ENCODE measurements at places on chromosomes 3 and 15. TPM values are rescaled to one million over a fixed set of nuclear protein-coding genes. Genes with fewer than 3 reads are reported as not detected.
A peak's percentile ranks its signal among the peaks of the same experiment; 100 is the strongest.

The PPP1R14D gene
- polyA plus RNA-seq, result not detected

GRCh38 chr3:82462977-82463376 lies 701.5 kb upstream of the GBE1 start:
- H3K36me3 ChIP-seq, result no peaks in the 10 kb centered on the region
- no peaks in the 10 kb centered on the region for H3K27me3 ChIP-seq
- no peak overlapping the region for H3K27ac ChIP-seq
- H3K4me1 ChIP-seq, result no peaks in the 10 kb centered on the region
- DNase-seq, result no peak

DNA sequence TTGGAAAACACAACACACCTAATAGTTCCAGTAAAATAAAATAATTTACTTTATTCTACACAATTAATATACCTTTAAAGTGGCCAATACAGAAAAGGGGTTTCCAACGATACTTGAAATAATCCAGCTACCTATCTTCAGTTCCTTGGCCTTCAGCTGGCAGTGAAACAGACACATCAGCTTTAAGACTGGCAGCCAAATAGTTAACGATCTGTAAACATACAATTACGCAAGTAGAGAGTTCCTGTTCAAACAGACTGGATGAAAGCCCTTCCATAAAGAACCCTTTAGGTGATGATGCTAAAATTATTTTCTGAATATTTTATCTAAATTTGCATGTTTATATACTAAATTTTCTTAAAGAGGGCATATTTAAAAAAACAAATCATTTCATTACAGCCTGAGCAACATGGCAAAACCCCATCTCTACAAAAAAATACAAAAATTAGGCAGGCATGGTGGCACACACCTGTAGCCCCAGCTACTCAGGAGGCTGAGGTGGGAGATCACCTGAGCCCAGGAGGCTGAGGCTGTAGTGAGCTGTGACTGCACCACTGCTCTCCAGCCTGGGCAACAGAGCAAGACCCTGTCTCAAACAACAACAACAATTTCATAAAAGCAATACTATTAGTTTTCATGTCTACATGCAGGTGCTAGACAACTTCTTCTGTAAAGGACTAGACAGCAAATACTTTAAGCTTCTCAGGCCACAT lies 12.9 kb downstream of the DYNC1LI1 start:
- no peak overlapping the region for H3K27ac ChIP-seq
- H3K36me3 ChIP-seq, result peaks cover 25% of the 10 kb centered on the region
- no peak overlapping the region for H3K4me3 ChIP-seq
- no peaks in the 10 kb centered on the region for H3K27me3 ChIP-seq

DNA sequence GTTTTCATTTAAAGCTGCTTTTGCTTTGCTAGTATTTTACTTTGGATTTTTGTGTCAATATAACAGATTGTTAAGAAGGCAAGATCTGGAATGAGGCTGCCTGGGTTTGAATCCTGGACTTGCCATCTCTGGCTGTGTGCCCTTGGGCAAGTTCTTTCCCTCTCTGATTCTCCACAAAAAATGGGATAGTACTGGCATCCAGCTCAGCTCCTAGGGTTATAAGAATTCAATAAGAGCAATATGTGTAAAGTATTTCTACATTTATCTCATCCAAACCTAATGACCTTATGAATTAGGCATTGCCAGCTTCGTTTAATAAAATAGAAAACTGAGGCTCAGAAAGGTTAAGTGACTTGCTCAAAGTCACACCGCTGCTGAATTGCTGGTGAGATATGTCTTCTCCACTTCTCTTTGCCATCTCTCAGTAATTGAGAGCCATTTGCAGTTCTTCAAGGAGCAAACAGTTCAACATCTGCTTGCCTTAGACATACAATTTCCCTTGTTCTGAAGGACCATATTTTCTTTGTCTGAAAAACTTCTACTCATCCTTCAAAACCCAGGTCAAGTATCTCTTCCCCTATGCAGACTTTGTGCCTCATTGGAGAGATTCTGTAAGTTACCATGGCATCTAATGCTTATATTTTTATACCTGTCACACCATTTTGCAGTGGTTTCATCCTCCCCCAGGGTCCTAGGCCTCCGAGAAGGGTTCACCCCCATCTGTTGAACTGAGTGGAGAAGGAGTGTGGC lies 80.8 kb upstream of the TLE3 start:
- H3K27me3 ChIP-seq, result no peaks in the 10 kb centered on the region
- H3K4me1 ChIP-seq, result peaks cover 6% of the 10 kb centered on the region
- no peak for DNase-seq
- H3K36me3 ChIP-seq, result no peaks in the 10 kb centered on the region
- H3K4me3 ChIP-seq, result no peak overlapping the region

DNA sequence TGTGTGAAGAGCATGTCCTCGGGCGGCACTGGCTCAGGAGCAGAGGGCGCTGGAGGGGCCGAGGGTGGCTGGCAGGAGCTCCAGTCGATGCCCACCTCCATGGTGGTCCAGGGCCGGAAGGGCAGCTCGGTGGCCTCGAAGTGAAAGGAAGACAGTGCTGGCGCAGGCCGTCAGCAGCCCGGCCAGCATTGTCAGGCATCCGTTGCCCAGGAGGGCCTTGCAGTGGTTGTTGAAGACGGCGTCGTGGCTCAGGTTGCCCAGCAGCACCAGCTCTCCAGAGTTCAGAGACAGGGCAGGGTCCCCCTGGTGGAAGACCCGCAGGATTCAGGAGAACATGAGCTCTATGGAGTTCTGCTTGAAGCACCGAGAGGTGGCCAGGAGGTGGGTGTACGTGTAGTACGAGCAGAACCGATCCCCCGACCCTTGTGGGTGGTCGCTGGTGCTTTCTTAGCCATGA lies 16.5 kb upstream of the SIAH2 start:
- no peaks in the 10 kb centered on the region for H3K27me3 ChIP-seq
- H3K36me3 ChIP-seq, result no peaks in the 10 kb centered on the region
- no peaks in the 10 kb centered on the region for H3K4me1 ChIP-seq
- H3K27ac ChIP-seq, result no peak overlapping the region
- no peak overlapping the region for H3K4me3 ChIP-seq
- DNase-seq, result no peak

GRCh38 chr3:59234884-59235633 lies 185.2 kb upstream of the CFAP20DC start:
- peak; percentile 37 for DNase-seq
- H3K27ac ChIP-seq, result no peak overlapping the region
- no peak overlapping the region for H3K4me3 ChIP-seq
- H3K4me1 ChIP-seq, result peaks cover 30% of the 10 kb centered on the region

Data from CD14-positive monocyte (primary cell).